ENCODE measurements at places on chromosomes 7 and 10.

DNA sequence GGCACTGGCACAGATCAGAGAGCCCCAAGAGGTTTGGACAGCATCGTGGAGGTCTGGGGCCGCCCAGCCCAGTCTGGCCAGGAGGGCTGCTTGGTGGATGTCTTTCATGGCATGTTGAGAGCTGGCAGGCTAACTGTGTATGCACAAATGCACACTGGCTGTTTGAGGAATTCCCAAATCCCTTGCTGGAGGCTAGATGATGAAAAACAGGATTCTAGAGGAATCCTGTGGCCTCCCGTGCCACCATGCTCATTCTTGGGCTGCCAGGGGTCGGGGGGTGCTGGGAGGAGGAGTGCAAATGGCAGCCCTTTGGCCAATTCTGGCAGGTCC lies 26.5 kb downstream of the LEP start:
- H3K4me3 ChIP-seq = peak overlapping the region; percentile 42
- H3K27me3 ChIP-seq = no peaks in the 10 kb centered on the region
- H3K4me1 ChIP-seq = peaks cover 16% of the 10 kb centered on the region
- H3K36me3 ChIP-seq = no peaks in the 10 kb centered on the region
- DNase-seq = no peak

- H3K27ac ChIP-seq = no peak overlapping the region
- no peak for DNase-seq
- peaks cover 6% of the 10 kb centered on the region for H3K36me3 ChIP-seq
- H3K27me3 ChIP-seq = no peaks in the 10 kb centered on the region
- H3K4me3 ChIP-seq = no peak overlapping the region
- peaks cover 4% of the 10 kb centered on the region for H3K4me1 ChIP-seq
Measured at GRCh38 chr7:133815611-133816210, 311.4 kb upstream of the LRGUK start.

- H3K27me3 ChIP-seq = no peaks in the 10 kb centered on the region
- H3K4me3 ChIP-seq = peak overlapping the region; percentile 2
Measured at GRCh38 chr7:36971515-36972139, 247.3 kb upstream of the AOAH start.

DNA sequence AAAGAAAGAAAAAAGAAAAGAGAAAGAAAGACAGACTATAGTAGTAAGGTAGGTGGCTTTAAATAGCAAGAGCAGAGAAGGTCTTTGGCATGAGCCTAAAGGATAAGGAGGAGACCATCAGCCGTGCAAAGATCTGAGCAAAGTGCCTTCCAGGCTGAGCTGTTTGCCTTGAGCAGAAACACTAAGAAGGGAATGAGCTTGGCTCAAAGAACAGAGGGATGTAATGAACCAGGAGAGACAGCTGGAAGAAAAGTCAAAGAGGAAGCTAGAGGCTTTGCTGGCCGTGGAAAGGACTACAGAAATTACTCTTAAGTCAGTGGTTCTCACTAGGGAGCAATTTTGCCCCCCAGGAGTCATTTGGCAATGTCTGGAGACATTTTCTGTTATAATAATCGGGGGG lies 228.6 kb downstream of the FGFR2 start:
- no peak overlapping the region for H3K27ac ChIP-seq
- no peaks in the 10 kb centered on the region for H3K36me3 ChIP-seq
- H3K4me1 ChIP-seq = peaks cover 35% of the 10 kb centered on the region
- no peak overlapping the region for H3K4me3 ChIP-seq
- H3K27me3 ChIP-seq = no peaks in the 10 kb centered on the region

GRCh38 chr7:149626972-149627371 lies 129.4 kb upstream of the ZNF746 start:
- H3K27me3 ChIP-seq = peaks cover 10% of the 10 kb centered on the region
- no peak overlapping the region for H3K27ac ChIP-seq

GRCh38 chr10:96829029-96829773 lies 2.9 kb upstream of the LCOR start:
- H3K4me3 ChIP-seq = no peak overlapping the region
- H3K4me1 ChIP-seq = peaks cover 20% of the 10 kb centered on the region
- H3K27me3 ChIP-seq = no peaks in the 10 kb centered on the region
- H3K27ac ChIP-seq = no peak overlapping the region
- DNase-seq = no peak
